GM03348 (cell line): ENCODE measurements at places on chromosomes 4 and X.

- no peak for DNase-seq
Observed at GRCh38 chr4:175720067-175720466, 92.0 kb downstream of the GPM6A start.

- peak; percentile 36 for DNase-seq
Observed at GRCh38 chrX:154458954-154459778, 1.1 kb downstream of the PLXNA3 start.

GRCh38 chr4:121049072-121049599 is 23.2 kb downstream of the NDNF start:
- DNase-seq, result no peak

DNA sequence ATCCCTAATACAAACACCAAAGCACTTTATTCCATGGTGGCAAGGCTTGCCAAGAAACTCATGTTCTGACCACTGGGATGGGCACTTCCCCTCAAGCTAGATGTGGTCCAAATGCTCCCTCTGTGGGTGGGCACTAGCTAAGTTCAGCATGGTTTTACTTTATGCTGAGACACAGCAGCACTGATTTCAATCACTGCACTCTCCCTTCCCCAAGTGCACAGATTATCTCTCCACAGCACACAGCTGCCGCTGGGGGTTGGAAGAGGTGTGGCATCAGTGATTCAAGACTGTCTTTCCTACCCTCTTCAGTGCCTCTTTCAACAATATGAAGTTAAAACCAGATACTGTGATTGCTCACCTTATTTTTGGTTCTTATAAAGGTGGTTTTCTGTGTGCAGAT is 16.5 kb upstream of the GUCY2F start:
- no peak for DNase-seq

DNA sequence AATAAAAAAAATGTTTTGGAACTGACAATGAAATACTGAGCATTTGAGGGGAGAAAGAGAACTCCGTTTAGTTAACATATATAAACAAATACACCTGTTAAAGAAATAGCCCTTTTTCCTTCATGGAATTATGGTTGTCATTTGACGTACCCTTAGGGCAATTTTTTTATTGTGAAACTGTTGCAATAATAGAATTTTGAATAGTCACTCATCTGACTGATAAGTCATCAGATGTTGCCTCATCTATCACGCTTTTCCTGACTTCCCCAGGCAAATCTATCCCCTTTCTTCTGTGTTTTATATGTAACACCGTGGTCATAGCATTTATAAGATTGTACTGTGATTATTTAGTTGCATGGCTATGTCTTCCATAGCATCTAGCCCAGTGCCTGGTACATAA is 69.0 kb upstream of the HDAC8 start:
- DNase-seq, result no peak

DNA sequence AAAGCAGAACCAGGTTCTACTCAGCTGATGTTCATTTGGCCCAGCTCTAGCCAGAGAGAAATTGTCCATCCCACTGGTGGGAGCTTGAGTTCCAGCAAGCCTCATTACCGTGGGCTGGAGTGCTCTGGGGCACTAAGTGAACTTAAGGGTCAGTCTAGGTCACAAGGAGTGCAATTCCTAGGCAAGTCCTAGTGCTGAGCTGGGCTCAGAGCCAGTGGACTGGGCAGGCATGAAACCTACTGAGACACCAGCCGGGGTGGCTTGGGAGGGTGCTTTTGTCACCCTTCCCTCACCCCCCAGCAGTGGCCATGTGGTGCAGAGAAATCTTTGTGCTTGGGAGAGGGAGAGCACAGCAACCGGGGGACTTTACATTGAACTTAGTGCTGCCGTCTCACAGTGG is 39.4 kb downstream of the GSX2 start:
- DNase-seq, result no peak

DNA sequence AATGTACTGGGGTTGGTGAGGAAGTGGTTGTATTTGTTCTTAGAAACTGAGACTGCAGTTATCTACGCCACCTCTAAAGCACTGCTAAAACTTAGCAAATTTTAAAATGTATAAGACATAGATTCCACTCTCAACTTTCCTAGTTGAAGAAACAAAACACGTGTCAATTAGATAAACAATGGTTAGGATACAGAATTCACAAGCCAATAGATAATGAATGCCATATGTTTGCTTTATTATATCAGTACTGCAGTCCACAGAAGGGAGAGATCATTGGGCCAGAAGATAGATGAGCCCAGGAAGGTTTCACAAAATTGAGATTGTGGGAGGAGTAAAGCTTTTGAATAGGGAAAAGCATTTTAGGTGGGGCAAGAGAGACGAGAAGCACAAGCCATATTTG is 14.3 kb downstream of the TMEM33 start:
- no peak for DNase-seq

DNA sequence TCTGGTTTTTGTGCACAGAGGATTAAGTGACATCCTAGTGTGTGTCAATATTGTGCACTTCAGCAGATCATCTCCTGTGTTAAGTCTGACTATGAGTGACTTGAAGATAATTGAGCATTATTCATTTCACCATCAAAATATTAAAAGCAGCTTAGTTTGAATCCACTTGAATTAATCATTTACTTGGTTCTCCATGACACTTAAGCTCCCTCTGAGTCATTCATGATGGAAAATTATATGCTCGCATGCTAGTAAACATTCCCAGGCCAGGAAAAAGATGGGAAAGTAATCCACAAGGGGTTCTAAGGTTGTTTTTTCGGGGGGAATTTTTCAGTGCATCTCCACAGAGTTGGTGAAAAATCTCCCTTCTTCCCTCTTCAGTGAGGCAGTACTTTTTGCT is 97.2 kb upstream of the EOLA2 start:
- DNase-seq, result no peak

DNA sequence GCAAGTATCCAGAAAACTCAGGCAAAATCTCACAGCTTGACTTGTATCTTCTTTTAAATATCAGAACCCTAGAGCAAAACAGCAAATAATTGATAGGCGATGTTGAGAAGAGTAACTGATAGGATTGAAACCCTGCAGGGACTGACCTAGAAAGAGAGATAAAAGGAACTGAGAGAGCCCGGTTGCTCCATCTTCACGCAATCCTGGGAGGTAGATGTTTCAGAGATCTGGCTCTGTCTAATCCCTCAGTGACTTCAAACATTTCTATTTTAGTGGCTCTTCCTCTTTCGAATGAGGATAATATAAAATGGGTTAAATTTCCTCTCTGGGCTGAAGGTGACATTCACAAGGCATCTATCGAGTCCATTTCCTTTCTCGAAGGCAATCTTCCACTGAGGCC is 39.3 kb upstream of the RPL34 start:
- DNase-seq, result no peak

GRCh38 chr4:153166716-153167501 is 37.3 kb upstream of the TRIM2 start:
- no peak for DNase-seq

DNA sequence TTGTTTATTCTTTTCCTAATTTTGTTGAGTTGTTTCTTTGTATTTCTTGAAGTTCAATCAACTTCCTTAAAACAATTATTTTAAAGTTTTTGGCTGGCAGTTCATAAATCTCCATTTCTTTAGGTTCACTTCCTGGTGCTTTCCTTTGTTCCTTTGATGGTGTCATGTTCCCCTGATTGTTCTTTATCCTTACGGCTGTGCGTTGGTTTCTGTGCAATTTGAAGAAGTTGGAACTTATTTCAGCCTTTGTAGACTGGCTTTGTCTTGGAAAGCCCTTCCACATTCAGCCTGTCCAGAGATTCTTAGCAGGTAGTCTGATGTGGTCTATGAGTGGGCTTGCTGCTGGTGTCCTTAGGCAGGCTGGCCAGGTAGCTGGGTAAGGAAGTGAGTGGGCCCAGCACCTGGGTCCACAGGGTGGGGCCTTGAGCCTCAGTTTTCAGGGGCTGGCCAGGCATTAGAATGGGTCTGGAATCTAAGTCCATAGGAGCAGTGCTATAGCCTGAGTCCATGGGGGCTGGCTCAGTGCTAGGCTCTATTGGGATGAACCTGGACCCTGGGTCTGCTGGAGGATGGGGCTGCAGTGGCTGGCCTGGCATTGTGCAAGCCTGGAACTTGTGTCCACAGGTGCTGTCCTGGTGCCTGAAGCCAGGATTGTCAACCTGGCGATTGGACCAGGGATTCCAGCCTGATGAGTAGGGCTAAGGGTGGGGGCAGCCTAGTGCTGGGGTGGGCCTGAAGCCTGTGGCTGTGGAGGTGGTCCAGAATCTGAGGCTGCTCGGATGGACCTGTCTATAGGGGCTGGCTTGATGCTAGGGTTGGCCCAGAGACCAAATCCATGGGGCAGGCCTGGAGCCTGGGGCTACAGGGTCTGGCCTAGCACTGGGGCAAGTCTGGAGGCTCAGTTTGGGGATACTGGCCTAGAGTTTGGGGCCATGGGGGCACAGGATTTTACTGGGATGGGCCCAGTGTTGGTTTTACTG is 152.4 kb downstream of the STAG2 start:
- DNase-seq, result no peak

- DNase-seq, result no peak
Observed at GRCh38 chr4:62360156-62360545, 1160.0 kb downstream of the ADGRL3 start.

GRCh38 chr4:172573899-172574298 is 594.7 kb upstream of the GALNT7 start:
- DNase-seq, result no peak

DNA sequence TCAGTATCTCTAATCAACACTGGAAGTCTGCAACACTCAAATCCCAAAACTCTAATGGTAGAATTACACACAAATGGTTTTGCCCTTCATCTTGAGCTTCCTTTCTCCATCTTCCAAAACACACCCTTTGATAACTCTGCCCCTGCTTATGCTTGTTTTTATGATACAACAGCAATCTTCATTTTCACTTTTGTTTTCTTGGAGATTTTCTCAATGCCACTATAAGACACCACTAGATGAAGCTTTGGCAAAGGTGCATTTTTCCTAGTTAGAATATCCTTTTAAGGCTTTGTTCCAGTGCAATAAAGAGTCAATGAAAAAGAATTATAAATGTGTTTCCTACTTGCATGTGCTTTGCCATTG is 472.4 kb upstream of the NWD2 start:
- no peak for DNase-seq

DNA sequence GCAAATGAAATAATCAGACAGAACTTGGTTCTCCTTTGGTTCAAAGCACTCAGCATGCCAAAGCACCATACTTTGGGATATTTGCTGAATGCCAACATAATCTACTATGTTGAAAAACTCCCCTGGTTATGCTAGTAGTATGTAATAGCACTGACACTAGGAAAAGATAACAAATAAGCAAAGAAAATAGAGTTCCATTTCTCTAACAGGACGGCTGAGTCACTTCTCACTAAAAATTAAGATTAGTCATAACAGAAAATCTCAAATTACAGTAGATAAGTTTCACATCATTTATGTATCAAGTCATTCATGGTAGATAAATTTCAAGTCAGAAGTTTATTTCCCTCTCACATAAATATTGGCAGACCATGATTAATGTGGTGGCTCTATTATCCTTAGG is 17.9 kb downstream of the PDHA2 start:
- no peak for DNase-seq

DNA sequence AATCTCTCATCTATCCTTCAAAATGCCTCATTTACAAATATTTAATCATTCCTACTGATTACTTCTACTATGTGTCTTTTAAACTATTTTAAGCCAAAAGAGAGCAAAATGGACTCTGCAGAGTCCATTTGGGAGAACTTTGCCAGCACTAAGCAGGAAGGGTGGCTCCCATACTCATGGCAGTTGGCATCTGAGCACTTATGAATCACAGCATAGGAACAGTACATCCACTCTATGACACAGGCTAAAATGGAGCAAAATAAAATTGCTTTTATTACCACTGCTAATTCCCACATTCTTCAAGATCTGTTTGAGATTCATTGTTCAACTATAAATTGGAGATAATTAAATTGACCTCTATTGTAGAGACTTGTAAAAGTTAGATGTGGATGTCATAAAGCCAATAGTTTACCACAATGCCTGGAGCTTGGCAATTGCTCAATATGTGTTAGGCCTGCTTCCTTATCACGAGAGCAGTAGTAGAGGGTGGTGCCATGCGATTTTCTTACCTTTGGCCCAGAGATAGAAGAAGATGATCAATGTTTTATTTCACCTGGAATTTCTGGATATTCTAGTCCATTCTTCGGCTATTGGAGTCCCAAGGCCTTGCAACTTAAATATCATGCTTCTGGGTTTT is 19.1 kb downstream of the HPGD start:
- no peak for DNase-seq

- peak; percentile 10 for DNase-seq
Observed at GRCh38 chr4:80367737-80368136, 32.2 kb downstream of the CFAP299 start.

- no peak for DNase-seq
Observed at GRCh38 chr4:186981161-186981560, 257.5 kb upstream of the FAT1 start.

- DNase-seq, result no peak
Observed at GRCh38 chr4:151678048-151678872, 82.5 kb downstream of the GATB start.

DNA sequence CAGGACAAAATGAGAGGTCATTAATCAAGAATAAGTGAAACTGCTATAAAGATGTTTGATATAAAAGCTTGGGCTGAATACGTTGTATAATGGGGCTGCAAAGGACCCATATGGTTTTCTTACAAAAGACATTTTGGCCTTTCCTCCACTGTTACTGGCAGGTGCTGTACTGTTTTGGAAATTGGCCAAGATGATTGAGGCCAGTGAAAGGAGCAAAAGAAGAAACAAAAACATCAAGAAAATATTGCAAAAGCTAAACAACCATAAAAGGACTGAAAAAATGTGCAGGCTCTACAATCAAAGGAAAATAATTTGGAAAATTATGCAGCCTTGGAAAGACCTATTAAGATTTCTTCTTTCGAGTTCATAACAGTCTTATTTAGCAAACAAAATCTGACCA is 222.2 kb upstream of the PPP1R2C start:
- no peak for DNase-seq

DNA sequence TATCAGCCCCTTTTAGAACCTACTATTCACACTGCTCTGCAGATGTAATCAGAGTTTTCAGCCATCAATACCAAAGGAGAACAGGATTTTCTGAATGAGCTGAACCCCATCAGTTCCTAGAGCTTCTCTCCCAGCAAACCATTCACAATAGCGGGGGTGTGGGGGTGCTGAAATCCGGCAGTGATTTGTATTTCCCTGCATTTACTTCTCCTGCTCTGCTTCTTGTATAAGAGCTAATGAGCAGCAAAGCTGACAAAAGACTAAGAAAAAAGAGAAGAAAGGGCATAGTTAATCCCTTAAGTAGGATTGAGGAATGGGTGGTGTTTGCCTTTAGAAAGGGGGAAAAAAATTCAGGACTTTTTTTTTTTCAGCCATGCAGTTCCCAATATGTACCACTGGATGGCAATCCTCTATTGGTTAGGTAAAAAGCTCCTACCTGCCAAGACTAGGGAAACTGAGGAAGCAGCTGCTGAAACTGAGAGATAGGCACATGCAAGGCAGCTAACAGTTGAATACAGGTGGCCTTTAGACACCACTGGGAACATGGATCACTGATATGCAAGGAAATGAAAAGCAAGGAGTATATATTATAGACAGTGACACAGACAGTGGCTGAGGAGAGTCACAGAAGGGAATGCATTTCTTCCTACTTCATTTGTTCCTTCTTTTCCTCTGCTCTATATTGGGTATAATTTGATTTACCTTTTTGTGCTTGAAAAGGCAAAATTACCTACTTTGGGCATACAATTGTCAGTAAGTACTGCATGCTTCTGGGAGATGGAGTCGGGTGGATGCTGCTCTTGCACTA is 217.9 kb downstream of the HS6ST2 start:
- peak; percentile 7 for DNase-seq

GRCh38 chr4:152074573-152074972 is 313.8 kb upstream of the GATB start:
- no peak for DNase-seq

- peak; percentile 15 for DNase-seq
Observed at GRCh38 chr4:107631560-107631959, 88.5 kb downstream of the PAPSS1 start.

- DNase-seq, result no peak
Observed at GRCh38 chr4:151518359-151518758, 109.4 kb downstream of the FHIP1A start.
